ENCODE measurements at places on chromosomes 6 and 20. TPM values are rescaled to one million over a fixed set of nuclear protein-coding genes. Genes with fewer than 3 reads are reported as not detected.

The ZNF318 gene
- total RNA-seq: 6.5 TPM

The PHF3 gene
- total RNA-seq: 13.6 TPM

The ELOVL4 gene
- 1.8 TPM for total RNA-seq

The CDSN gene
- not detected for total RNA-seq

The FAM217A gene
- total RNA-seq: not detected

The SYTL3 gene
- total RNA-seq: 1.1 TPM

The RNF146 gene
- total RNA-seq: 9.2 TPM

The MTRF1L gene
- 17.4 TPM for total RNA-seq

The VPS16 gene
- total RNA-seq: 35.6 TPM

The PPP1R3G gene
- 1.7 TPM for total RNA-seq

The TFAP2D gene
- total RNA-seq: not detected

The F13A1 gene
- total RNA-seq: not detected

The LATS1 gene
- 10.2 TPM for total RNA-seq

The BPIFB2 gene
- total RNA-seq: not detected

The CYP24A1 gene
- 652 TPM for total RNA-seq

The TMEM200A gene
- 0.08 TPM for total RNA-seq

The DDO gene
- 0.07 TPM for total RNA-seq

The KCNK16 gene
- not detected for total RNA-seq

The BHLHE23 gene
- not detected for total RNA-seq

The LZTS3 gene
- total RNA-seq: 2.7 TPM

The BNIP5 gene
- total RNA-seq: not detected

The SLC25A27 gene
- 1.0 TPM for total RNA-seq

The CST2 gene
- not detected for total RNA-seq

Data from A549 treated with DMSO at 1 μM for 4 hours (cell line).